AG09309 (cell line): ENCODE measurements at places on chromosomes 7 and 10.

- no peak for DNase-seq
These were observed 508.5 kb upstream of the ZMIZ1 start for GRCh38 chr10:78560341-78560688.

DNA sequence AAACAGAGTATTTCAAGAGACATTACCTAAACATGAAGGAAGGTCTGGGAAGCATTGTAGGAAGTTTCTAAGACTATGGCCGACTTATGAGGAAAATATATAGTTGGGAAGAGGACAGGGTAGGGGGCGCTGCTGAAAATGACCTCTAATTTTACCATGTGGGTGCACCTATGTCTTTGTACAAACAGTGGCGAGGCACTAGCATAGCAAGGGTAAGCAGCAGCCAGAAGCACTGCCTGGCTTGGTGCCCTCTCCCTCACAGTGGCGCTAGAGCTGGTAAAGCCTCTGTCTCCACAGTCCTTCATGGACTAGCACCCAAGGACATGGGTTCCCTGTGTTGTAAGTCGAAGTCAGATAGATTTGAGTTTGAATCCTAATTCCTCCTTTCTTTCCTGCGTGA lies 461.2 kb downstream of the INHBA start:
- DNase-seq, result no peak

DNA sequence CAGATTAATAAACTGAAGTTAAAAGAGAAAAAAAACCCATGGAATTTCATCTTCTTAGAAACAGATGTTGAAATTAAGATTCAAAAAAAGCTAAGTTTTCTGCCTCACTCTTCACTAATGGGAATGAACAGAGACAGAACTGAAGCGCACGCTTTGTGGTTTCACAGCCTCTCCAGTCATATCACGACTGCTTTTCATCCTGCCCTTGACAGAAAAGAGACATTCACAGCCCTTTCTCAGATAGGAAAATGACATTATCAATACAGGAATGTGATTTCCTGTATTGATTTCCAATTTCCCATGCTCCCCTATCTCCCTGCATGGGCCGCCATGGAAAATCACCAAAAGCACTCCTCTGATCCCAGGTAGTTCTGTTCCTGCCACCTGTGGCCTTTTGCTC lies 108.2 kb downstream of the PFKFB3 start:
- no peak for DNase-seq

- no peak for DNase-seq
These were observed 64.6 kb downstream of the PRTFDC1 start for GRCh38 chr10:24887855-24888231.

DNA sequence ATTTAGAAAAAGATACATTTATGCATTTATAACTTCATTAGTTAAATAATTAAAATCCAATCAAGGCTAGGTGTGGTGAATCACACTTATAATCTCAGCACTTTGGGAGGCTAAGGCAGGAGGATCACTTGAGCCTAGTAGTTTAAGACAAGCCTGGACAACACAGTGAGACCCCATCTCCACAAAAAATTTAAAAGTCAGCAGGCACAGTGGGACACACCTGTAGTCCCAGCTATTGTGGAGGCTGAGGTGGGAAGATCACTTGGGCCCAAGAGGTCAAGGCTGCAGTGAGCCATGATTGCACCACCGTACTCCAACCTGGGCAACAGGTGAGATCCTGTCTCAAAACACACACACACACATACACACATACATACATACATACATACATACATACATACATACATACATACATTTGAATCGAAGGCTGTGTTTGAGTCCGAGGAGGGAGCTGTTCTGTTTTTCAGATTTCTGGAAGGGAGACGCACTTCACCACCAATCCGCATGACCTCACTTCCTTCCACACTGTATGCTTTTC lies 30.1 kb downstream of the SFMBT2 start:
- DNase-seq, result no peak

GRCh38 chr10:11218395-11218794 lies 200.7 kb downstream of the CELF2 start:
- no peak for DNase-seq

- DNase-seq, result no peak
These were observed 2.4 kb downstream of the GNG11 start for GRCh38 chr7:93923942-93924341.

DNA sequence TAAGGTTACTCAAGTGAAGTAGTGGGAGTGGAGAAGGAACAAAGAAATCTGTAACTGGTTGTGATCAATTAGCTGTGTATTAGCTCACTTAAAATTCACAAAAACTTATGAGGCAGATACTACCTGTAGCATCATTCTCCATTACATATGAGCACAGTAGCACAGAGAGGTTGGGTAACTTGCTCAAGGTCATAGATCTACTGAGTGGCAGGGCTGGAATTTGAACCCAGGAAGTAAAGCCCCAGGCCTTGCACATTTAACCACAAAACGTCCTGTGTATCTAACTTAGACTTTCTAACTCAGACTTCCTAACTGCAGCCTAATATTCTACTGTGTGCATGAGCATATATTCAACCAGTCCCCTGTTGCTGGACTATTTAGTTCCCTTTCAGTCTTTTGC lies 5.6 kb upstream of the SLF2 start:
- DNase-seq, result no peak

DNA sequence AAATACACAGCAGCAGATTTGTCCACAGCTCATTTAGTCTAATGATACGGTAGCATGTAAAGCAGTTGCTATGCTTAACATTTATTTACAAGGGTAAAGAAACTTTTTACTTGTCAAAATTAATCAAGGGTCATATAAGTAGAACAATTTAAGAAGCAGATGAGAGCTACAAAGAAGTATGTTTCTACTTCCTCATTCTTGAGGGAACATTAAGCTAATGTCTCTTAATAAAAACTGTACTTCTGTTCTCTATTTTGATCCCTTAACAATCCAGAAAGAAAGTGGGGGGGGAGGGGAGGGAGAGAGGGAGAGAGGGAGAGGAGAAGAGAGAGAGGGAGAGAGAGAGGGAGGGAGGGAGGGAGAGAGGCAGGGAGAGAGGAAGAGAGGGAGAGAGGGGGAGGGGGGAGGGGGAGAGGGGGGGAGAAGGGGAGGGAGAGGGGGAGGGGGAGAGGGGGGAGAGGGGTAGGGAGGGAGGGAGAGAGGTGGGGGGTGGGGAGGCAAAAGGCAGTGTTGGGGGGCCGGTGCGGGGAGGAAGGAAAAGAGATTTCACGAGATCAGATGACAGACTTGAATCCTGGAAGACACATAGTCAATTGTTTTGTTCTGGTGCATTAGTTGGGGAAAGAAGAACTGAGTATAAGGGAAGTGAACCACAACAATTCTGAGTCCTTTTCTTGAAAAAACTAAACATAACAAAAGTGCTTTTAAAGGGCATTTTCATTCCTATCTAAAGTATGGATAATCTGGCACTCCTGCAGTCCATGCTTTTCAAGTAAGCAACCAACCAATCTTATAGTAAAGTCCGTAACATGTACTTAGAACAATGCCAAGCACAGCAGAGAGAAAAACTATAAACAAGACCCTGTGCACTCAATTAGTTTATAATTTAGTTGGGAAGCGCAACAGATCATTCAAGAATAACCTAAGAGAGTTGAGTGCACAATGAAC lies 128.0 kb downstream of the USP6NL start:
- no peak for DNase-seq

DNA sequence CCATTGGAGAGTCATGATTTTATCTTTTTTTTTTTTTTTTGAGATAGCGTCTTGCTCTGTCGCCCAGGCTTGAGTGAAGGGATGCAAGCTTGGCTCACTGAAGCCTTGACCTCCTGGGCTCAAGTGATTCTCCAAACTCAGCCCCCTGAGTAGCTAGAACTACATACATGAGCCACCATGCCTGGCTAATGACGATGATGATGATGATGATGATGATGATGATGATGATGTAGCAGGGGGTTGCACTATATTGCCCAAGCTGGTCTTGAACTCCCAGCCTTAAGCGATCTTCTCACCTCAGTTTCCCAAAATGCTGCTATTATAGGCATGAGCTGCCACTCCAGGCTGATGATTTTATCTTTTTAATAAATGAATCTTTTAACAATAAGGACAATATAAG lies 13.9 kb upstream of the PLAC9 start:
- DNase-seq, result no peak

GRCh38 chr7:347644-348479 lies 57.9 kb downstream of the FOXL3 start:
- DNase-seq, result no peak

DNA sequence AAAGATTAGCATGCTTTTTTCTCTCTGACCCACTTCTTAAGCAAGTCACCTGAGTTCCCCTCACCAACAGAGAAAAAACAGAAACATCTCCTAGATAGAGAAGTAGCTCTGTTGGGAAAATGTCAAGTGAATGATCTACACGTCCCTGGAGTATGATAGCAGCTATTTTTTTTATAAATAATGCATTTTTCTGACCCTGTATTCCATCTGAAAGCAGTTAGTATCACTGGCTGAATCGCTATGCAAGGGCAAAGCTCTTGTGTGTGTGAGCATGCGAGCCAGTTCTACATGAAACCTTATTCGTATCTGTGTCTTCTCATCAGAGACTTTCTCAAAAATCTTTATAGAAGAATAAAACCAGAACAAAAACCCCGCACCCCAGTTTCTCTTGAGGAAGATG lies 8.2 kb downstream of the ANKMY2 start:
- DNase-seq, result no peak

- no peak for DNase-seq
These were observed 23.9 kb downstream of the GOLGA7B start for GRCh38 chr10:97873569-97873968.

DNA sequence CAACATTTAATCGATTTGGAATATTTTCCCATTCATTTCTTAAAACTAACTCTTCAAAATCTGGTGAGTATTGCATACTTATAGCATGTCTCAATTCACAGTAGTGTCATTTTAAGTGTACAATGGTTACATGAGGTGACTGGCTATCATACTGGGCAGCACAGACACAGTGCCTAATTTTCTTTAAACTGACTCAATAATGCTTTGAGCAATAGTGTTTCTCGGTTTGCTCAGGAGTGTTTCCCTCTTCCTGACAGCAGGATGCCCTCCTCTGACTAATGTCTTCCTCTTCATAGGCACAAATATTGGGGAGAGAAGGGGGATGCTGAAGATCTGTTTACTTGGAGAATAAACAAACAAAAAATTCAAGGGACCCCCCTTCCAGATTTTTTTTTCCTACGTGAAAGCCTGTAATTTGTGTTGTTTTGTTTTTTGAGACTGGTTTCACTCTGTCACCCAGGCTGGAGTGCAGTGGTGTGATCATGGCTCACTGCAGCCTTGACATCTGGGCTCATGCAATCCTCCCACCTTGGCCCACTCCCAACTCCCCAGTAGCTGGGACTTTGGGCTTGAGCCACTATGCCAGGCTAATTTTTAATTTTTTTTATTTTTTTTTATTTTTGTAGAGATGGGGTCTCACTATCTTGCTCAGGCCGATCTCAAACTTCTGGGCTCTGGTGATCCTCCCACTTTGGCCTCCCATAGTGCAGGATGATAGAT lies 2.2 kb downstream of the MRC1 start:
- DNase-seq, result no peak
